Common myeloid progenitor, CD34-positive (primary cell): ENCODE measurements at places on chromosomes 6 and 20.

DNA sequence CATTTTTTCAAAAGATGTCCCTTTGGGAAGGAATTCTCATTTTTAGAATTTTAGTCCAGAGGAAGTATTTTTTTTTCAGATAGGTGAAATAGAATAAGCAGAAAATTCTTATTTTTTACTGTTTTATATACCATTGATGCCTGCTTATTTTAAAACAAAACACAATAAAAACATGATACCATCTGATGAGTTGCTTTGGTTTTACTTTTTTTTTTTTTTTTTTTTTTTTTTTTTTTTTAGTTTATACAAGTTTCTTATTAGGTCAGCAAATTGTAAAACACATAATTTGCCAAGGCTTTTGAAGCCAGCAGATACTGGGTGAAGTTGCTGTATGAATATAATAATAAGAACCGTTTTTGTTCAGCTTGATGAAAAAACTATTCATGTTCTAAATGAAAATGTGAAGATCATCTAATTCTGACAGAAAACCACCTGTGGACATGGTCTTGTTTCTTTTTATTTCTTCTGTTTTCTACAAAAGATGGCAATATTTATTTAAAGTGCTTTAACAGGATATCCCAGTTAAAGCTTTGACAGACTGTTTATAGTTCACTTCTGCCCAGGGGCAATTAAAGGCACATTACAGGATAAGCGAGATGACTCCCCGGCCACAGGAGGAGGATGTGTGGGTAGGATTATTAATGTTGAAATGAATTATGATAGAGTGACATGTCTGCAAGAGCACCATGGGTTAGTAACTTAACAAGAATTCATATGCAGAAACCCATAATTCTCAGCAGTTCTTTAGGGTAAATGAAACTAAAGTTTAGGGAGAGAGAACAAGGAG lies 31.1 kb downstream of the MYB start:
- peak; percentile 85 for DNase-seq

- DNase-seq, result no peak
These were observed 26.4 kb downstream of the SEC23B start for GRCh38 chr20:18533978-18534644.

- no peak for DNase-seq
These were observed 16.1 kb upstream of the ROS1 start for GRCh38 chr6:117441824-117442264.

GRCh38 chr6:166465671-166466087 lies 82.9 kb upstream of the MPC1 start:
- no peak for DNase-seq

- no peak for DNase-seq
These were observed 69.9 kb upstream of the FOXQ1 start for GRCh38 chr6:1242021-1242420.

DNA sequence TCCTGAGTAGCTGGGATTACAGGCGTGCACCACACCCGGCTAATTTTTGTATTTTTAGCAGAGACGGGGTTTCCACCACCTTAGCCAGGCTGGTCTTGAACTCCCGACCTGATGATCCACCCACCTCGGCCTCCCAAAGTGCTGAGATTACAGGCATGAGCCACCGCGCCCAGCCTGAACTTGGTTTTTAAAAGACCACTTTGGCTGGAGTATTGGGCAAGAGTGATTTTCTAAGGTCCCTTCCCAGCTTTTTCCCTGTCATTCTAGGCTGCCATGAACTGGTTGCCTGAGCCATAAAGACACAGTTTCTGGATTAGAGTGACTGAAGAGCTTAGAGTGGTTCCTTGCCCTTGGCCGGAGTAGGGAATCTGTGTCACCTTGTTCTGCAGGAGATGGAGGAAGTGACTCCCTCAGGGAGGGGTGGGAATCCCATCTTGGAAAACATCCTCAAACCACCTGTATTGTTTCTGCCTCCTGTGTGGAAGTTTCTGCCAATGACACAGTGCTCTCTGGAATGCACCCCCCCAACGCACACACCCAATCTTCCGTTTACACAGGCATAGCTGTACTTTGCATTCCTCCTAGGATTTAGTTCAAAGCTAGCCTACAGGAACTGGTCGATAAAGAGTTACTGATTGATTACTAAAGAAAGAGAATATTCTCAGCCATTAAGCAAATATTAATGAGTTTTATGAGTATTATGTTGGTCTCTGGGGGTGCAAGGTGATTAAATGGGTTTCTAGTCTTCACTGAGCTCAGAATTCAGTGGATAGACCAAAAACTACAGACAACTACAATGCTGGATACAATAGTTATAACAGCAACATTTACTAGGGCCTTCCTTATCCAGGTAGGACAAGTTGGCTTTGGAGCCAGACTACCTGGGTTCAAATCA lies 18.2 kb downstream of the BCL2L1 start:
- no peak for DNase-seq

DNA sequence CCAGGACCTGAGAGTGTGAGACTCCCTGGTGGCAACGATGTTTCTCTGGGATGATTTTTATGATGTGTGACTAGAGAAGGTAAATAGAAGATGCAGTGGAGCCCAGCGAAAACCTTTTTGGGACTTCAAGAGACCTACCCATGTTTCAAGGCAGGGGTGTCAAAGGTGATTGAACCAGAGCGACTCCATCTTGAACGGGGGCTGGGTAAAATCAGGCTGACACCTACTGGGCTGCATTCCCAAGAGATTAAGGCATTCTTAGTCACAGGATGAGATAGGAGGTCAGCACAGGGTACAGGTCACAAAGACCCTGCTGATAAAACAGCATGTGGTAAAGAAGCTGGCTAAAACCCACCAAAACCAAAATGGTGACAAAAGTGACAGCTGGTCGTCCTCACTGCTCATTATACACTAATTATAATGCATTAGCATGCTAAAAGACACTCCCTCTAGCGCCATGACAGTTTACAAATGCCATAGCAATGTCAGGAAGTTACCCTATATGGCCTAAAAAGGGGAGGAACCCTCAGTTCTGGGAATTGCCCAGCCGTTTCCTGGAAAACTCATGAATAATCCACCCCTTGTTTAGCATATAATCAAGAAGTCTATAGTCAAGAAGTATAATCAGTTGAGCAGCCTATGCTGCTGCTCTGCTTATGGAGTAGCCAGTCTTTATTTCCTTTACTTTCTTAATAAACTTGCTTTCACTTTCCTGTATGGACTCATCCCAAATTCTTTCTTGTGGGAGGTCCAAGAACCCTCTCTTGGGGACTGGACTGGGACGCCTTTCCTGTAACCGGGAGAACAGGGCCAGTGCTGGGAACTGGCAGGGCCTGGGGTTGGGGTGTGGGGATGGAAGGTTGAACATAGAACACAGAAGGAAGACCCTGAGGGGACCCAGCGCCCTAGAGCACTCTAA lies 526.4 kb downstream of the QKI start:
- no peak for DNase-seq

- DNase-seq, result no peak
These were observed 23.0 kb upstream of the FKBP1A start for GRCh38 chr20:1415667-1416468.

- no peak for DNase-seq
These were observed 730.9 kb upstream of the GJE1 start for GRCh38 chr6:141401851-141402250.

- DNase-seq, result no peak
These were observed 3.4 kb upstream of the TNXB start for GRCh38 chr6:32112431-32112980.

GRCh38 chr20:46284040-46284427 lies 24.3 kb downstream of the CDH22 start:
- DNase-seq, result no peak

DNA sequence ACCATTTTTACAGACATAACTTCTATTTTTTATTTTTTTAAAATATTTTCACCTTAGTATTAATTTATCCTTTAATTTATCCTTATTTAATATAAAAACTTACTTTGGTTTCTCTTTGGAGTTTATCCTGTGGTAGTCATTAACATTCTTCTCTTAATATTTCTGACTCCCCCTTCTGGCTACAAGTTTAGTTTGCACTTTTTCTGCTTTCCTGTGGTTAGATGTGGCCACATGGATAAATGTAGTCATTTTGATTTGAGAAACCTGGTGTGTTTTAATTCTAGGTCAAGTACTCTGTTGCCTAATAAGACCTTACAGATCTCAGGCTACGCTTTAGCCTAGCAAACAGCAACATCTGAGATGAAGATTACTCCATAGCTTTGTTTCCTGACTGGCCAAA lies 1187.5 kb downstream of the HACE1 start:
- no peak for DNase-seq

- no peak for DNase-seq
These were observed 4.1 kb downstream of the ZNF391 start for GRCh38 chr6:27392623-27393022.
